ENCODE measurements at places on chromosomes 3 and 15.
A peak's percentile ranks its signal among the peaks of the same experiment; 100 is the strongest.

DNA sequence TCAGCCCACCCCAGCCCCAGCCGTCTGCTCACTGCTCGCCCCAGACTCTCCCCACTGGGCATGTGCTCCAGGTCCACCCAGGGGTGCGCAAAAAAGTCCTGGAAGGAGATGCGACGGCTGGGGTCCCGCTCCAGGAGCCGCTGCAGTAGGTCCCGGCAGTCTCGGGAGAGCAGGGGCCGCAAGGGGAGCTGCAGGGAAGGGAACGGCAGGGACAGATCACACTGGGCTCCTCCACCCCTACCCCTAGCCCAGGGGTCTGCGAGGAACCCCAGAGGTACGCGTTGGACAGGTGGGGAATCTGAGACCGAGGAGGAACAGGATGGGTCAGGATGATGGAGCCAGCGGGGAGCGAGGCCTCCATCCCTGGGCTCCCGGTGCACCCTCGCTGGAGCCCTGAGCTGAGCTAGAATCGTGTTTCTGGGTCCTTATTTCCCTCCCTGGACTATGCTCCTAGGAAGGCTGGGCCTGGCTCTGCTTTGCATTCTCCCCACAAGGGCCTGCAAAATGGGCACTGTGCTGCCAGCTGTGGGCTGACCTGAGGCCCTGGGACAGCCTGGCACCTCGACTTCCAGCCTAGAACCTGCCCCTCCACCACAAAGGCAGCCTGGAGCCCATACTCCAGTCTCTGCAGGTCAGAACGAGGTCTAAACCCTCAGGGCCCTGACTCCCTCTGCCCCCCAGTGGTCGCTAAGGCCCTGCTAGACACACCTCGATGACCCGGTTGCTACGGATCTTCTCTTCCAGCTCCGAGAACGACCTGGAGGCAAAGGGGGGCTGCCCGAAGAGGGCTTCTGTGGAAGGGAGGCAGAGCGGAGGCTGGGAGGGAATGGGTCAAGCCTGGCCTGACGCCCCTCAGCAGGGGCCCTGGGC, 3.2 kb downstream of the ULK3 start:
- no peak for DNase-seq

DNA sequence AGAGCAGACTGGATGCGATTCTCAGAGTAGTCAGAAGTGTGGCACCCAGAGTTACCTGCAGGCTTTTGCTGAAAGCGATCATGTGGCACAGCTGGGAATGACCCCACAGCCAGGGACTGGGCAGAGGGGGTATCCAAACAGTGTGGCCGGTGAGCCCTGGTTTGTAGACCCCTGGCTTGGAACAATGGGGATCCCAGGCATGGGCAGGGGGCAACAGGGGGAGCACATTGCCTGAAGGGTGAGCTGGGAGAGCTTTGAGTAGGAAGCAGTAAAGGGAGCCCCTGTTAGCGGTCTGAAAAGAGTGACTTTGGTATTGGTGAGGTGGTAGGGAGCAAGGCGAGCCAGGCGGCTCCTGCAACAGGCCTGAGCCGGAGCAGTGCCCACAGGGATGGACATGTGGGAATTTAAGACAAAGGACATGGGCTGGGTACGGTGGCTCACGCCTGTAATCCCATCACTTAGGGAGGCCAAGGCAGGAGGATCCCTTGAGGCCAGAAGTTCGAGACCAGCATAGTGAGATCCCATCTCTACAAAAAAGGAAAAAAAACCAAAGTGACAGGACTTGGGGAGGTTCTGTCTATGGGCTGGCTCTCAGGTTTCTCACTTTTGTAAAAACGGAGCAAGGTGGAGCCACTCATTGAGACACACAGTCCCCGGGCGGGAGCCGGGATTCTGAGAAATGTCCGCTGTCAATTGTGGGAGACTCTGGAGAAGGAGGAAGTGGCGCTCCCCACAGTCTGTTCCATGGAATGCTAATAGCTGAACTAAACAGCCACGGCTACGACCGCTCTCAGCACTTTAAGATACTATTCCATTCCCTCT, 223.8 kb upstream of the LYSMD4 start:
- DNase-seq = no peak

DNA sequence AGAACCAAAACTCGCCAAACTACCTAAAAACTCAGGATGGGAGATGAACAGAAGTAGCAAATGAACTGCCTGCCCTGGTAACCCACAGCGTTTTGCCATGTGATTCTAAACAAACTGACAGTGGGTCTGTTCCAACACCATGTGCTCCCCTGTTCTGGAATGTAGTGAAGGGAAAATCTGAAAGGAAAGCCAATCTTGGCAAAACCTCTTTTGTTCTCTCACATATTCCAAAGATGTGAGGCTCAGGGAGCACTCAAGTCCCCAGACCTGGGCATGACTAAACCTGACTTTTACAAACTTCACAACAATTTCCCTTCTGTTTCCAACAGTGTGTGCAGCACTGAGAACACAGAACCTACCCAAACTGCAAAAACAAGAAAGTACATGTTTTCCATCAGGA, 116.1 kb downstream of the IMPG2 start:
- DNase-seq = peak; percentile 40

GRCh38 chr15:80550219-80550907, 144.7 kb upstream of the ABHD17C start:
- DNase-seq = peak; percentile 94

- peak; percentile 62 for DNase-seq
Measured at GRCh38 chr3:121483290-121483689, 62.5 kb downstream of the POLQ start.

- DNase-seq = no peak
Measured at GRCh38 chr3:11014253-11014652, 21.7 kb downstream of the SLC6A1 start.

DNA sequence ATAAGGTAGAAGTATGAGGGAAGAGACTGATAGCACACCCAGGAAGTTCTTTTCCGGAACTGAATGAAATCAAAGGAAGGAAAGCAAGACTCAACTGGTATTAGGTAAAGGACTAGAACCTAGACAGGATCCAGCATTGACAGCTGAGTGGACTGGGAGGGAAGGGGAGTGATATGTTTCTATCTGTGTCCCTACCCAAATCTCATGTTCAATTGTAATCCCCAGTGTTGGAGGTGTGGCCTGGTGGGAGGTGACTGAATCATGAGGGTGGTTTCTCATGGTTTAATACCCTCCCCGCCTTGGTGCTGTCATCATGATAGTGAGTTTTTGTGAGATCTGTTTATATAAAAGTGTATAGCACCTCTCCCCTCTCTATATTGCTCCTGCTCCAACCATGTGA, 415.9 kb upstream of the KCNMB2 start:
- no peak for DNase-seq

GRCh38 chr15:43376017-43376705, 5.3 kb downstream of the TUBGCP4 start:
- peak; percentile 28 for DNase-seq

- peak; percentile 34 for DNase-seq
Measured at GRCh38 chr3:171865191-171865865, 22.2 kb downstream of the TMEM212 start.

GRCh38 chr15:38539008-38539343, 25.6 kb downstream of the RASGRP1 start:
- DNase-seq = no peak

- DNase-seq = peak; percentile 84
Measured at GRCh38 chr3:134423153-134423552, 48.9 kb upstream of the AMOTL2 start.

GRCh38 chr3:183697610-183698317, at the start of gene YEATS2:
YEATS2 (plus strand) TSS chr3:183697797; CDS start chr3:183715163, 17,366 bp downstream.
- DNase-seq = peak; percentile 54

GRCh38 chr3:170584585-170585007, 1.3 kb downstream of the SLC7A14 start:
- DNase-seq = peak; percentile 43

- DNase-seq = peak; percentile 85
Measured at GRCh38 chr3:100087198-100087597, 27.1 kb downstream of the FILIP1L start.

DNA sequence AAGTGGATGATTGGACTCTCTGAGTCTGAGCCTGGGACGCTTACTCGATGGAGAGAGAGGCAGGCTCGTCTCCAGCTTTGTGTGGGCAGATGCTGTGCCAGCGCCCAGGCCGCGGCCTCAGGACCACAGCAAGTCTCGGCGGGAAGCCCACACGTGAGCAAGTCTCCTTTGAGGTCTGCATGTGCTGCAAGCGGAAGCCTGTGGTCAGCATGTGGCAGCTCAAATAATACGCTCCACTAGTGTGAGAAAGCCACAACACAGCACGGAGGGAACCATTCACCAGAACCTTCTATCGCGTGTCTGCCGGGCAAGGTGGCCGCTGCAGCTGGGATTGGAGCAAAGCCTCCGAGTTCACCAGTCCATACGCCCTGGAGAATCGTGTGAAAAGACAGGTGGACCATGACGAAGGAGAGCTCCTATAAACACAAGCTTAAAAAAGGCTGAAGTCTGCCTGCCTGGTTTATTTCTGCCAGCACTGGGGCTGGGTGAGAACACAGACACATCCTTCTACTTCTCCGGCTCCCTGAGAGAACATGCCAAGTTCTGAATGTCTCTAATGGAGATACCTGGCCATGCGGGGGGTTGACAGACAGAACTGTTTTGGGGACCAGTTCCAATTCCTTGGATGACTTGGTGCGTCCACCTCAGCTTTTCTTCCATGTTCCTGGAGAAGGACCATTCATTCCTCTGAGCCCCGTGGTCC, 82.0 kb upstream of the LRIG1 start:
- DNase-seq = peak; percentile 81

DNA sequence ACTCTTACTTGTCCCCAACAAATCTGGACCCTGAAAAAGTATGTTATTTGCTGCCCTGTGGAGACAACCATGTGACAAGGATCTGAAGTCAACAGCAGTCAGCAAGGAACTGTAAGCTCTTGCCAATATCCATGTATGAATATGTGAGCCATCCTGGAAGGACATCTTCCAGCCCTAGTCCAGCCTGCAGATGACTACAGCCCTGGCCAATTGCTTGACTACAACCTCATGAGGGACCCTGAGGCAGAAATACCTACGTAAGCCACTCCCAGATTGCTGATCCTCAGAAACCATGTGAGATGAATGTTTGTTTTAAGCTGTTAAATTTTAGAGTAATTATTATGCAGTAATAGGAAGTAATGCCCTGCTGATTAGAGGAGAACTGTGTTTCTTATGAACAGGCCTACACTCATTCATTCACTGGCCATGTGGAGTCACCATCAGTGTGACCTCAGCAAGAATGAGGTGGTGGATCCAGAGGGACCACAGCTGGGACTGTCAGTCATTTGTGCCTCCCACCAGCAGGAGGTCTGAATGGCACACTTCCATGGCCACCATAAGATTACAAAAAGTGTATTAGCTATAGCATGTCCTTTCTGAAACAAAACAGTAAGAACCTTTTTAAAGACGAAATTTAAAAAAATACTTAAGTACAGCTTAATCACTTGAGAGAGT, 92.6 kb downstream of the TFDP2 start:
- DNase-seq = no peak

- DNase-seq = no peak
Measured at GRCh38 chr15:43867096-43867495, 40.3 kb downstream of the WDR76 start.

DNA sequence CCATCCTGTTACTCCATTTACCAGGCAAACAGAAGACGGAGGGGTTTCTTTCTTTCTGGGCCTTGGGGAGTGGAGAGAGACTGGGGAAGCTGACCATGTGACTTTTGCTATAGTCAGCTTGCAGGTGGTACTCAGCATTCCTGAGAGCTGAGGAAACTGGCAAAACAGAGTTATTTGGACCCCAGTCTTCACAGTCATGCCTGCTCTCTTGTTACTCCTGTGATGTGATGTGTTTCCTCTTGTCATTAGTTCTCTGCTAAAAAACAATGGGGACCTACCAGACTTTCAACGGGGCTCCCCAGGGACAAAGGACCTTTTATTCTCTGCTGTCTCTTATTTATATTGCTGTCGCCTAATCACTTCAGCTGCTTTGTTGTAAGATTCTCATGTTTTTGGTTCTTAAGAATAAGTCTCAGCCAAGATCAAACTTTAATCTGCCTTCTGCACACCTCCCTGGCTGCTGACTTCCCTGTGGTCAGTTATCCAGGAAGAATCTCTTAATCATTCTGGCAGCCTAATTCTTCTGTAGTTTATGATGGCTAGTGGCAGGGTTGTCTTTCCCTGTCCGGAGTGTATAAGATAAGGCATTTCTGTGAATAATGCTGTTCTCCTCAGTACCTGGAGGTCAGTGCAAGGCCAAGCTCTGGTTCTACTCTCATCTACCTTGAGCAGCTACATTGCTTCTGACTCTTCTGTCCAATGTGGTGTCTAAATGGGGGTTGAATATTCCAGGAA, 8.8 kb downstream of the STARD9 start:
- no peak for DNase-seq

- no peak for DNase-seq
Measured at GRCh38 chr3:152211655-152212054, 57.1 kb upstream of the MBNL1 start.

GRCh38 chr3:23985747-23986544, 40.9 kb downstream of the NR1D2 start:
- no peak for DNase-seq

GRCh38 chr3:14803981-14804834, 14.6 kb upstream of the FGD5 start:
- no peak for DNase-seq

DNA sequence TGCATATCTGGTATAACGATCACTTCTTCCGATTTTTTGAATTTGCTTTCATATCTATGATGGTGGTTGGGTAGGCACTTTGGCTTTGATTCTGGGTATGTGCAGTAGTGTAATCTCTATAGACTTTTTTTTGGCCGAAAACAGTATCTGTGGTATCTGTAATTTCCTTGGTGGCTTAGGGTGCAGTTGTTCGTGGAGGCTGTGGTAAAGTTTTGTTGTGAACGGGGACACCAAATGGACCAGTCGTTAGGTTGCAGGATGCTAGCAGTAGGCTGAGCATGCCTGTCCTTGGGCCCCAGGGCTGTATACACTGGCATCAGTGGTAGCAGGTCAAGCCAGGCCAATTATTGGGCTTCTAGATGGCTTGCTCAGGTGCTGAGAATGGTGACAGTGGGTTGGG, 55.2 kb downstream of the CCDC66 start:
- no peak for DNase-seq

Measured in AG10803 (cell line).